CD14-positive monocyte (primary cell): ENCODE measurements at places on chromosomes 12 and 14.

DNA sequence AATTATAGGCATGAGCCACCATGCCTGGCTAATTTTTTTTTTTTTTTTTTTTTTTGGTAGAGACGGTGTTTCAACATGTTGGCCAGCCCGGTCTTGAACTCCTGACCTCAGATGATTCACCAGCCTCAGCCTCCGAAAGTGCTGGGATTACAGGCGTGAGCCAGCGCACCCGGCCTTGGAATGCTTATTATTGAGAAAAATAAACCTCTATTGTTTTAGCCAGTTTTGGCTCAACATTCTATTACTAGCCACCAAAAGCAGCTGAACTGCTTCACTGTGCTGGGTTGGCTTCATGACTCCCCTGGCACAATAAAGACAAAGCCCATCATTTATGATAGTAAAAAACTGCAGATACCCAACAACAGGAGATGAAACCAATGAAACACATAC lies 93.5 kb upstream of the CEP83 start:
- no peaks in the 10 kb centered on the region for H3K36me3 ChIP-seq
- DNase-seq, result no peak
- H3K27ac ChIP-seq, result no peak overlapping the region
- no peaks in the 10 kb centered on the region for H3K4me1 ChIP-seq
- H3K27me3 ChIP-seq, result no peaks in the 10 kb centered on the region

DNA sequence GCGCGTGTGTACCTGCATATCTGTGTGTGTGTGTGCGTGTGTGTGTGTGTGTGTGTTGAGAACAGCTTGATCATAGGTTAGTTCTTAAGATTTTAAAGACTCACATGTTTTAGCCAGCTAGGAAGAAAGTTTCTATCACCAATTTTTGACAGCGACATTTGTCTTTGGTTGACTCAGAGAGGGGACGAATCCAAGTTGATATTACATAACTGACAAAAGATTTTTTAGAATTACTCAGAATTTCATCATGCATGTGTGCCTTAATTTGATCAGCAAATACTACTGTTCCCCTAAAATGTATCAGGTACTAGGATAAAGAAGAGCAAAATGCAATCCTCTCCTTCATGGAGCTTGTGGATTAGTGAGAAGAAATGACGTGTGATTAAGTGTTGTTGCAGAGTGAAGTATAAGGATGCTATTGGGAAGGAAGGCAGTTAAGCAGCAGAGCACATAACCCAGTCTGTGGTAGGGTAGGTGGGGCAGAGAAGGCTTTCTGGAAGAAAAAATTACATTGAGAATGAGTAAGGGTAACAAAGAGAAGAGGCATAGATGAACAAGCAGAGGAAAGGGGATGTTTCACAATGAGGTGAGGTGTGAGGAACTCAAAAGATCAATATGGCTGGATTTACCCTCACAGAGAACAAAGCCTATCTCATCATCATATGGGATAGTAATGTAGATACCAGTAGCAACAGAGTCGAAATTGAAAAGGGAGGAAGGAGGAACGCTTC lies 77.5 kb downstream of the ELK3 start:
- H3K36me3 ChIP-seq, result peaks cover 95% of the 10 kb centered on the region
- DNase-seq, result no peak
- no peaks in the 10 kb centered on the region for H3K27me3 ChIP-seq
- H3K4me1 ChIP-seq, result no peaks in the 10 kb centered on the region
- H3K4me3 ChIP-seq, result no peak overlapping the region

DNA sequence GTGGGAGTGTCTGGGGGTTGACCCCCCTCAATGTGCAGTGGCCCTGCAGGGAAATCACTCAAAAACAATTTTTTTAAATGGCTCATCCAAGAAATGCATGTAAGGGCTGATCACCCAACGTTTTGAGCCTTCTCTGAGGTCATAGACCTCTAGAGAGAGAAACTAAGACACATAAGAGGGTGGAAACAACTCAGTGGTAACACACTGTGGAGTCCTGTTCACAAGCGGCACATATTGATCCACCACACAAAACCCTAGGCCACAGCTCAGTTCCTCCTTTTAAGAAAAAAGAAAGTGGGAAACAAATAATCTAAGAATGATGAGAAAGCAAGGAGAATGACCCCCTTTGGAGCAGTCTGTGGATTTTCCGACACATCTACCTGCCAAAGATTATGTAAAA lies 83.0 kb upstream of the METAP2 start:
- no peak overlapping the region for H3K4me3 ChIP-seq
- H3K27me3 ChIP-seq, result no peaks in the 10 kb centered on the region
- DNase-seq, result no peak
- H3K36me3 ChIP-seq, result no peaks in the 10 kb centered on the region
- no peaks in the 10 kb centered on the region for H3K4me1 ChIP-seq

DNA sequence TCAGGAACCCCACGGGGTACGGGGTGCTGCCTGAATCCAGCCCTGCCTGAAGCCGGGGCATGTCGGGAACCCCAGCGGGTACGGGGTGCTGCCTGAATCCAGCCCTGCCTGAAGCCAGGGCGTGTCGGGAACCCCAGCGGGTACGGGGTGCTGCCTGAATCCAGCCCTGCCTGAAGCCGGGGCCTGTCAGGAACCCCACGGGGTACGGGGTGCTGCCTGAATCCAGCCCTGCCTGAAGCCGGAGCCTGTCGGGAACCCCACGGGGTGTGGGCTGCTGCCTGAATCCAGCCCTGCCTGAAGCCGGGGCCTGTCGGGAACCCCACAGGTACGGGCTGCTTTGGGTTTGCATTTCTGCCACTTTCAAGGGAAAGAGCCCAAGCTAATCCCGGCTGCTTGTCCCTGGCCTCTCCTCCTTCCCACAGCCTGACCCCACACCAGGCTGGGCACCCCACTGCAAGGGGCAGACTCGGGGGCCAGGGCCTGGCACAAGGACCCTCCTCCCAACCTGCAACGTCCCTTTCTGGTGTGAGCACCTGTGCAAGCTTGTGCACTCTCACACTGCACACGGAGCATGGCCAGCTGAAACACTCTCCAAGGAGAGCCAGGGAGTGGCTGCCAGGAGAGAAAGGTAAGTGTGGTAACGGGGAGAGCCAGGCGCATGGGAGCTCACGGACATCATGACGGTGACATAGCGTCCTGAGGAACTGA lies 5.6 kb upstream of the FBRSL1 start:
- H3K27me3 ChIP-seq, result no peaks in the 10 kb centered on the region
- no peak overlapping the region for H3K27ac ChIP-seq
- no peaks in the 10 kb centered on the region for H3K36me3 ChIP-seq
- no peak overlapping the region for H3K4me3 ChIP-seq

DNA sequence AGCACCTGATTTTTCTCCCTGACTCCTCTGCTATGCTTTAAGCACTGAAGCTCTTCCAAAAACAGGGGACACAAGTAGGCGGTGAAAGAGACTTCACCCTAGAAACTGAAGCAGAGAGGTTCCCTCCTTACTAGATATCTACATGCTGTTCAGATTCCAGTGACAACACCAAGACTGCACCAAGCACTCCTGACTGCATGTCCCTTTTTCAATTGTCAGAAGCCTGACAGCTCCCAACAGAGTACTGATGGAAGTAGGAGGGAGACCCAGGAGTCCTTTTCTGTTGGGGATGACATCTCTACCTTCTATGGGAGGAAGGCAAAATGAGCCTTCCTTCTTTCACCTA lies 10.4 kb downstream of the DCTN2 start:
- H3K27me3 ChIP-seq, result no peaks in the 10 kb centered on the region
- H3K4me3 ChIP-seq, result no peak overlapping the region
- no peak for DNase-seq
- peaks cover 65% of the 10 kb centered on the region for H3K36me3 ChIP-seq
- no peaks in the 10 kb centered on the region for H3K4me1 ChIP-seq
